Stimulated activated CD4-positive, alpha-beta T cell treated with anti-CD3 and anti-CD28 coated beads, Interleukin-12 subunit alpha, Interleukin-12 subunit beta, amount 100 ng/mL, for 48 hours (primary cell): ENCODE measurements at places on chromosomes 1 and 21.

GRCh38 chr1:86765073-86765472 is 60.7 kb downstream of the SH3GLB1 start:
- no peak for DNase-seq

DNA sequence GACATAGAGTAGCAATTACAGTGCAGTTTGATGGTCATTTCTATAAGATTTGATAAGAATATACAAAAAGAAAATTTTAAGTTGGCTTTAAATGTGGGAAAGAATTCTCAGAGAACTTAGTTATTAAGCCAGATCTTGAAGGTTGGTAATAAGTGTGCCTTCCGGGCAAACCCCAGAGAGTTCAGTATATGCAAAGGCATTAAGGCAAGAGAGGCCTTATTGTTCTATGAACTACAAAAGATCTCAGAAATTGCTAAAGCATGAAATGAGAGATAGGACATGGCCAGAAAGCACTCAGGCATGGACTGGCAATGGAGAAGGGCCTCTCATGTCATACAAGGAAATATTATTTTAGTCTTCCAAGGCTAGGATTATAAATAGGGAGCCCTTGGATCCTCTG is 390.2 kb upstream of the C1orf87 start:
- no peak for DNase-seq

- DNase-seq = no peak
Observed at GRCh38 chr1:114022877-114023276, 43.6 kb downstream of the OLFML3 start.

DNA sequence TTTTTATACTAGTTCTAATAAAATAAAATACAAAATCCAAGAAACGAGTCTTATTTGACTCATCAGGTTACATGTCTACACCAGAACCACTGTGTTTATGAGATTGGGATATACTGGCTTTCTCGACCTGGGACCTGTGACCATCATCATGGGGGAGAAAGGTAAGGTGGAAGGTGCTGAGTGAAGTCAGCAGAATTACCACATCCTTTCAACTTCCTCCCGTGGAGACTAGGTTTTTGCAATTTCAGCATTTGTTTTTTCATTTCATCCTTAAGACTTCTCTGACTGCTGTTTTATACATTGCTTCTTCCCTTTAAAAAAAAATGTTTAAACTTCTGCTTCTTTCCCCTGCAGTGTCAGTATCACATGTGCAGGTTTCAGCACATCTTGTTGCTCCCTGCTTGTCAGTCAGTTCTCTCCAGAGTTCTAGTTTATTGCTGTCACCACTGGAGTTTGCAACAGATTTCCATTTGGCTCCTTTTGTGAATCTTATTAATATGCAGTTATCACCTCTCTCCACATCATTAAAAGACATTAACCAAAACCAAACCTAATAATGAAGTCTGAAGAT is 60.4 kb upstream of the HAO2 start:
- no peak for DNase-seq

- DNase-seq = no peak
Observed at GRCh38 chr1:40637470-40638007, 27.9 kb downstream of the RIMS3 start.
